Trophoblast cell (in vitro differentiated cells and primary cell): ENCODE measurements at places on chromosomes 2 and 18.

DNA sequence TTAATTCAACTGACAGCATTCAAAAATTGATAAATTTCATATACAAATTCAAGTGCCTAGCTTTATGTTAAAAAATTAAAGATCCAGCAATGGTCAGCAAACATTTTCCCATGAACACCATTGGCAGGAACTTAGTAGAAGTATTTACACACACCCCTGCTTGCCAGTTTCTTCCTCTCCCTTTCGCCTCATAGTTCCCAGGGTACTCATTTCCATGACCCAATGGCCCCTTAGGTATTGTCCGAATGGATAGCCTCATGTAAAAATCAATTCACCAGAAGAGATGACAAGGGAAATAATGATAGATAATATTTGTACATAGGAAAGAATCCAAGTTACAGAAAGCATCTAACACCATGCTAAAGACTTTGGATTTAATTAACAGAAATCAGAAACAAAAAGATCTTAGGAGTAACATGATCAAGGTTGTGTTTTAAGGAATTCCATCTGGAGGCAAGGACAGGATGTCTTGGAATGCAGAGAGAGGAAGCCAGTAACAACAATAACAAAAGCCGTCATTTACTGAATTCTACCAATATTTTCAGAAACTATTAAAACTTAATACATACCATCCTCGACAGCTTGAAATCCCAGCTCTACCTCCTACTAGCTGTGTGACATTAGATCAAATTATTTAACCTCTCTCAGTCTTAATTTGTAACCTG lies 423.0 kb downstream of the IRS1 start:
- no peak for DNase-seq

GRCh38 chr2:111654829-111655228 lies 229.2 kb downstream of the ANAPC1 start:
- DNase-seq: peak; percentile 46

- DNase-seq: no peak
Measured at GRCh38 chr2:187942876-187943275, 348.8 kb upstream of the GULP1 start.

DNA sequence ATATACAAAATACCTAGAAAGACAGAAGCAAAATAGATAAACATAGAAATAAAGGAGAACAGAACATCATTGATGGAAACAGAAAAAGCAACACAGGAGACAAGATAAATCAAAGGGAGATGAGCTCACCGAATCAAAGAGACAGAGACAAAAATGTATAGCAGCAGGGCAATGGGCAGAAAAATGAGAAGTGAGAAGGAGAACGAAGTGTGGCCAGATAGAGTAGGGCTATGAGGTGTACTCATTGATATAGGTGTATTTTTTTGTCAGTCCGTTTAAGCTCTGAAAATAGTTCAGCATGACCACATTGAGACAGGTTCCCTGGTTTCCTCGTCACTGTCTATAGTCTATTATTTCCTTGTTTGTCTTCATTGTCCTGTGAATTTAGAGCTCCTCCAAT lies 55.1 kb downstream of the SP100 start:
- DNase-seq: no peak

GRCh38 chr2:112821142-112821541 lies 15.4 kb downstream of the IL1B start:
- no peak for DNase-seq

DNA sequence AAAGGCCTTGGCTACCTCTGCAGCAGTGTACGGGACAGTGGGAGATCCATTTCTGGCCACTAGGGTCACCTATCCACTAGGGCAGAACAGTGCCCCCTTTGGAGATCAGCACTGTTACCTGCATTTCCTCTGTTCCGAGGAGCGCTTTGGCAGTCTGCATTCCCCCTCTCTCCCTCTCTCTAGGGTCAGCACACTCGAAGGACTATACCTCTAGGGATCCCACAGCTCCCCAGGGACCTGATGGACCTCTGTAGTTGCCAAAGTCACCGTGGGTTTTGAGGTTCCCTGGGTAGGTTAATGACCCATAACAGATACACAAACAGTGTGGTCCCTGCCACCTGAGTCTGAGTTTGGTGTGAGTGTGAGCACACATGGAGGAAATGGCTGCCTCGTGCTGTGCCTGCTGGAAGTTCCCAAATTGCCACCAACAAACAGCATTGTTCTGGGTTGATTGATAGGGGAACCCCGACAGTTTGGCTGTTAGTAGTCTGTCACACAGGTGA lies 99.8 kb upstream of the VWC2L start:
- no peak for DNase-seq

- no peak for DNase-seq
Measured at GRCh38 chr2:155442755-155443372, 744.4 kb downstream of the KCNJ3 start.

DNA sequence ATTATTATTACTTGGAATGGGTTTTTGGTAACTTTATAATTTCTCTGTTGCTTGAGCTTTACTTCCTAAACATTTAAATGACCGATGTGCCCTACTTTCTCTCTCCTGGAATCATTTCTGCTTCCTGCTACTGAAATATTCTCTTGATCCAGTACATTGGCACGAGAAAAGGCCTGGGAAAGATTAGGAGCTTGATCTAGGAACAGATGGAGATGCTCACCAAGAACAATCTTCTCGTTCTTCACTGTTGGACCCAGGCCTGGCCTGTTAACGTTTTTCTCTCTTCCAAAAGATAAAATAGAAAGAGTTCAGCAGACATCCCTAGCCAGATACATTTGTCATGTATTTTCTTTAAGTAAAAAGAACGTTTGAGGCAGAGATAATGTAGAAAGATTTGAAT lies 1356.8 kb upstream of the CRIM1 start:
- no peak for DNase-seq

DNA sequence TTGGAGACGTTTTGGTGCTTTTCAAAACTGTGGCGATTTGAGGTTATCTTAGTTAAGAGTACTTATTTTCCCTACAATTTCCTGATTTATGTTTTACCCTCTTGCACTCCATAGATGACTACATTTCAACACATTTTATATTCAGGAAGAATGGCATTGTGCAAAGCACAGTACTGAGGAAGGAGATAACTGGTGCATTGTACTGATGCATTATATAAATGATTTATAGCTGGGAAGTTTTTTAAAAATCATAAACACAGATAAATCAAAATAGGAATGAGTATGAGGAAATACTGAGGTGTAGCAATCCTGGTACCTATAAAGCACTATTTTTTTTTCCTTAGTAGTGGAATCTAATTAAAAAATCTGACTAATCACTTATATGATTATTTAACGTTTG lies 5.6 kb downstream of the REL start:
- DNase-seq: no peak

DNA sequence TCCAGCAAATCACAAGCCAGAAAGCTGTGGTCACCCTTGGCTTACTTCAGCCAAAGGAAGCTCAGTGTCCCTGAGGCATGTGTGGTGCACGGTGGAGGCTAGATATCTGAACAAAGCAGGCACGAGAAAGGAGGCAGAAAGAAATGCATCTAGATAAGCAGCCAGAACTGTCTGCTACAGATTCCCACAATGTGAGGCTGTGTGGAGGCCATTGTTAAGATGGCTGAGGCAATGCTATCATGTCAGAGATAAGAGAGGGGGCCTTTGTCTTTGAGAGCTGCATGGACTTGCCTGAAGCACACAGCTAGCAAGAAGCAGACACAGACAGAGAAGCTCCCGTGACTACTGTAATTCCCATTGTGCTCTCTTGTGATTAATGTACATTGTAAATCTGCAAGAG lies 110.5 kb upstream of the LYPD6 start:
- DNase-seq: peak; percentile 22

- DNase-seq: no peak
Measured at GRCh38 chr2:26891-27290, 19.4 kb downstream of the FAM110C start.

DNA sequence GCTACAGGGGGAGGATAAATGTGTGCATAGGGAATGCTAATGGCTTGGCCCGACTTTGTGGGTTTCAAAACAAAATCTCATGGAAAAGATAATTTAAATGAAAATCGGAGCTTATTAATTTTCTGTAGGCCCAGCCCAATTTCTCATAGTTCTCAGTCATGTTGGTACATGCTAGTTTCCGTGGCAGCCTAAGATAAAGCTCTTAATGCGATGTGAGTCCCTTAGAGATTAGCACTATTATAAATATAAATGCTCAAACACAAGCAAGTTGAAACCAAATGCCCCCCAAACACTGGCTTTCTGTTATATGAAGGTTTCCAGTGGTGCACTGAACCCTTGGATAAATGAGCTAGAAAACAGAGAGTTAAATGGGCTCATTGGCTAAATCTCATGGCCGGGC lies 168.0 kb downstream of the BCL2 start:
- DNase-seq: no peak

DNA sequence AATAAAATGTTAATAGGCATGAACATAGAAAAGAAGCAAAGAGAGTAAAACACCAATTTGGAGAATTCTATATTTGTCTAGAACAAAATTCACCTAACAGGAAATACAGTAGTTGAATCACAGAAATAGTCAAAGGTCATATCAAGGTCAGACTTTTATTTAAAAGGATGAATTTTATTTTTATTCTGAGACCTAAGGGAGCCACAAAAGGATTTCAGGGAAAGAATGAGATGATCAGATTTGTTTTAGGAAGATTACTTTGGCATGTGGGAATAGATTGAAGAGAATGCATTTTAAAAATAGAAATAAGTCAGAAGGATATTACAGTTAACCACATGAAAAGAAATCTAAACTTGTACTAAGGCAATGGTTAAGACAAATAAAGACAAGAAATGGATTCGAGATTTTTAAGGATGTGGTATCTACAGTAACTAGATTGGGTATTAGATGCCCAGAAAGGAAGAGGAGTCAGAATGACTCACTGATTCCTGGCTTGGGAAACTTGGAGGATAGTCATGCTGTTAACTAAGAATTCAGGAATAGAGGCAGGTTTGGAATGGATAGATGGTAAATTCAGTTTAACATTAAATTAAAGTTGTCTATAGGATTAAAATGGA lies 56.0 kb downstream of the METTL4 start:
- peak; percentile 8 for DNase-seq

- no peak for DNase-seq
Measured at GRCh38 chr2:67895227-67895941, 167.4 kb downstream of the C1D start.

DNA sequence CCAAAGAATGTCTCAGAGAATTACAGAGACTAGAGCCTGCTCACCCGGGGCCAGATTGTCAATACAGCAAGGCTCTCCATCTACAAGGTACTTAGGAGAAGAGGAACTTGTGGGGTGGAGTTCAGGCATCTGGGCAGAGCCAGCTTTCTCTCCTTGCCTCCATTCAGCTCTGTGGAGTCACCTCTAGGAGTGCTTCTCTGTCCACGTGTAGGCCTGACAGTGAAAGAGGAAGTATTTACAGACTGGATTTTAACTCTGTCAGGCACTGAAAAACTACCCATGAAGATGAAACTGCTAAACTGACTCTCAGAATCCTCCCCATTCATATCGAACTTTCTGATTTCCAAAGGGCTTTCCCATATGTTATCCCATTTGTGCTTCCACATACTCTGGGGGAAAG lies 315.6 kb downstream of the SETBP1 start:
- no peak for DNase-seq

DNA sequence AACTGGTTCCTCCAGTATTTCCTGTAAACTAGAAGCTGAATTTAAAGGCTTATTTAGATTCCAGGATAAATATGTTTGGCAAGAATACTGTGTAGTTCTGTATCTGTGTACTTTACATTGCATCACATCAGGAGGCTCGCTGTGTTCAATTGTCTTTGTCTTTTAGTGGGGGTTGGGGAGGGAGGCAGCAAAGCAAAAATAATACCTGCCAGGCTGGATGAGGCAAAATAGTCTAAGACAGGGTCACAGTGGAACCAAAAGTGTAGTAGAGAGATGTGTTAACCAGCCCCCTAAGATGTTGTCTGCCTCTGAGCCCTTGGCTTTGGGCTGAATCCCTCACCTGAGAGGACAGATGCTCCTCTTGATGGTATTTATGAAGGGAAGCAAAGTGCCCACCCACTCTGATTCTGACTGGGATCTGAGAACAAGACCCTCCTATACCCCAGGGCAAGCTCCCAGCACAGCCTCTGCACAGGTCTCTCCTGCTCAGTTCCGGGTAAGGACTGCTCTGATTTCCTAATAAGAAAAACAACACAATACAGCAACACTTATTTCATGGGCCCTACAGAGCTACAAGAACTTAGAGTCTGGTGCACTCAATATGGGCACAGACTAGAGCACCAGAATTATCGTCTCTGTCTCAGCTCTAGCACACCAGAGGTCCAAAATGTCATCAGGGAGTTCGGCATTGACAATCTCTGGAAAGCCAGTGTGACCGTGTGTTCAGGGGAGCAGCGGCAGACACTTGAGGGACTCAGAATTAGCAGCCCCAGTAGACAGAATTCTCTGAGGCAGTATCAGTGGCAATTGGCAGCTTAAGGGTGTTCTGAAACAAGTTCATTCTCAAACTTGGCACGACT lies 7.2 kb upstream of the AFTPH start:
- no peak for DNase-seq

- DNase-seq: peak; percentile 84
Measured at GRCh38 chr2:58571181-58571852, 330.2 kb upstream of the FANCL start.

DNA sequence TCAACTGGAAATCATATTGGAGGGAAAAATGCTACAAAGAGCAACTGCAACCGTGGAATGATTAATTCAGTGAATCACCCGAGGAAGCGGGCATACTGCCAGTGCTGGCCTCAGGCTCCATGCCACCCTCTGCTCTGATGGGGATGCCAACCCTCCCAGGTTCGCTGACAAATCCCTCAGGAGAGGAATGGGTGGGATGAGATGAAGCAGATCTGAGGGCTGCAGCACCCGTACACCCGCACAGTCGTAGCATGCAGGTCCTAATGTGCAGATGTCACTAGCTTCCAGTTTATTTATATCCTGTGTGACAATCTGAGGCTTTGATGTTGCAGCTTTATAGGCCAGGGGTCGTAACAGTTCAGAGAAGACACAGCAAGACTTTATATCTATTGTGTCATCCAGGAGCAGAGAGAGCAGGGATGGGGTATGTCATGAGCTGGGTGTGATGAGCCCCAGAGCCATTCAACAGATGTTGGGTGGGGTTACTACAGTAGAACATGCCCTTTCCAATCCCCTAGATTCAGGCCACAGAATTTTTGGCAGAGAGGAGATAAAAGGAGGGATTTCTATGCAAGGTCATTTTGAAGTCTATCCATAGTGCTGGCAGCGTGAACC lies 44.6 kb downstream of the DPP4 start:
- no peak for DNase-seq

- no peak for DNase-seq
Measured at GRCh38 chr2:57563015-57563414, 483.6 kb upstream of the VRK2 start.

- DNase-seq: peak; percentile 70
Measured at GRCh38 chr2:223669453-223670225, 67.5 kb upstream of the SCG2 start.

GRCh38 chr2:162403884-162404283 lies 60.0 kb downstream of the GCA start:
- DNase-seq: no peak

- no peak for DNase-seq
Measured at GRCh38 chr2:8395718-8396117, 286.1 kb upstream of the ID2 start.
